ENCODE measurements at places on chromosomes 5 and 9.

DNA sequence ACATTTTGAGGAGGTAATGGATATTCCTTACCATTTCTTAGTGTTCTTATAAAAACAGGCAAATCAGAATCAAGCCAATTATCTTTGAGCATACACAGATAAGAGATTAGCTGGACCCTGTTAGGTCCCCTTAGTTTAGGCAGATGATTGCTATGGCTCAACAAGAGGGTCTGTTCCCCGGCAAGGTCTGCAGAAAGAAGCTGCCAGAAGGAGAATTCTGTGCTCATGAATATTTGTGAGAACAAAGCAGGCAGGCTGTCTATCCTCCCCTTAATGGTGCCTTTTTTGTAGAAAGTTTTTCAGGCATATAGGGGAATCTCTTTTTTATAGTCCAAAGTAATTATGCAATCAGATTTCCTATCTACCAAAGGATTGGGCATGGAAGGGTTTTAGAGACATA lies 27.5 kb downstream of the CAVIN4 start:
- DNase-seq, result no peak

DNA sequence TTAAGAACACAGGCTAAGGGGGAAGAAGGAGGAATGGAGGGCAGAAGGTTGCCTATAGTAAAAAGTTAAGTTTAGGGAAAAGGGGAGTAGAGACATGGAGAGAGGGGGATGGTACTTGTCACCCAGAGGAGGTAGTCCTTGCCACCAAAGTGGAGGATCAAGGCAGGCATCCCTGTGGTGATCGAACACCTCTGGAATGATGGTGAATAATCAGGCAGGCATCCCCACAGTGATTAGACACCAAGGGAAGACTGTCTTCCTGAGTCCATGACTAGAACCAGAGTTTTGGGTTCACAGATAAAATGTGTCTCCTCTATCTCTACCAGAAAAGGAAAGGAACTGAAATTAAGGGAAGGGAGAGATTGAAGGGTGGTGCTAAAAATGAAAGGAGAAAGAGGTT lies 19.2 kb upstream of the HMGCS1 start:
- no peak for DNase-seq

DNA sequence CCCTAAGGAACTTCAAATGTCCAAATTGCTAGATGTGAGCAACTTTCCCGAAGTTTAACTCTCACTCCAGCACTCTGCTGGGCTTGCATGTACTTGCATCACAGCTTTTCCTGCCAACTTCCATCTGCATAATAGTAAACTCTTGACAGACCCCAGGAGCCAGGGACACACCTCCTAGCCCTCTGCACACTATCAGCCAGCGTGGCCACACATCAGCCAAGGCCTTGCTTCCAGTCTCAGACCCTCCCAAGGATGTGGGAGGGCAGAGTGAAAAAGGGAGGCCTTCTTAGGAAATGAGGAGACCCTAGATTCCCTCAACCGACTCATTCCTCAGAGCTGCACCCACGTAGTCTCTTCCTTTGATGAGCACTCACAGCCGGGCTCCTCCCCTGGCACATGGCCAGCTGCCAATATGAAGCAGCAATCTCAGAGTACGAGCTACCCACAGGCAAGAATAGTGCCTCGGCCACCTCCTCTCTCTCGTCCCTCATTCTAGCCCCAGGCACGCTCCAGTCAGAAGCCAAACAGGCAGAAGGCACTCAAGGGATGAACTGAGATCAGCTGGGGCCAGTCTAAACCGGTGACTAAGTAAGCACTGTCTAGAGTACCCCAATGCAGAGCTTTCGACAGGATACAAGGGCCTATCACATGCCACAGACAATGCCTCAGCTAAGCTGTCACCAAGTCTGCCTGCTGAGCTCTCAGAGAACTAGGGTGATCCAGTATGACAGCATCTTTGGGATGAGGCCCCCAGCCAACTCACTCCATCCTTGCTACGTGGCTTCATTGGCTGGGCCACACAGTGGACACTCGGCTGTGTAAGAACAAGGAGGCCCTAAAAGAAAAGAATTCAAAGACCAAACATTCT lies 2.3 kb downstream of the P4HA2 start:
- DNase-seq, result peak; percentile 9

DNA sequence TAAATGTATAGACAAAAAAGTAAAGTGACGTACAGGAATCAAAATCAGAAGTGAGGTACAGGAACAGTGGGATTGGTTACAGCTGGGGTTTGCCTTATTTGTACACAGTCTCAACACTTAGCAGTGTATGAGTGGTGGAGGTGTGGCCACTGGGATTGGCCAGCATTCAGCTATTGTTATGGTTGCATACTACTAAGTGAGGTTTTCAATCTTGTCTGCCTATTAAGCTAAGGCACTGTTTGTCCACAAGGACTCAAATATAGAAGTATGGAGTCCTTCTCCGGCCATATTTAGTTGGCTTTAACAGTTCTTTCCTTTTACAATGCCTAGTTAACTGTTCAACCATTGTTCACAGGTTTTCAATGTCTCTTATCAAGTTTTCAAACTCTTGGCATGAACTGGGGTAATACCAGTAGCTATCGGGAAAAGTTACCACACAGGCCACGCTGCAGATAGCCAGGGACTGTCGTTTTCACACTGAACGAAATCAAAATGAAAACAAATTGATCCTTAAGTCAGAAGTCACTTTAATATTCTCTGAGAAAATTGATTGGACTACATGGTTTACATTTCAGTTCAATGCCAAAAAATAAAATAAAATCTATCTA lies 176.0 kb upstream of the FREM1 start:
- no peak for DNase-seq

DNA sequence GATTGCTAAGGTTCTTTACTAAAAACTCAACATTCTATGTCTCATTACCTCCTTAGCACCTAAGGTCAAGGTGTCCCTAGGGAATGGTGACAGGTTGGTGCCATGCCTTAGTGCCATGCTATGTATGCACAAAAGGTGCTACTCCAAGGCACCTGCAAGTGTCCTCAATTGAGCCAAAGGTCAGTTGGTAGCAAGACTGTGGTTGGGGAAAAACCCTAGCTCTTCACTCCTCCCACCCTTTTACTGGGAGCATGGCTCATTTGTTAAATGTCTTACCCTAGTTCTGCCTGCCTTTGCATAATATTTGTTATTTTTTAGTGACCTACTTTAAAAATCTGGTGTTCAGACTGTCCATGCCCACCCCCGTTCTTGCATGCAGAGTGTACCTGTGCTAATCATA lies 17.0 kb downstream of the ACO1 start:
- DNase-seq, result no peak

- no peak for DNase-seq
These were observed 5.7 kb downstream of the TMEM245 start for GRCh38 chr9:109113892-109114609.

- DNase-seq, result no peak
These were observed at the start of gene MARVELD2 for GRCh38 chr5:69414885-69415583. Gene MARVELD2, plus strand, starts transcription at chr5:69415116. Its CDS starts 4,270 bp downstream, at chr5:69419386.

- no peak for DNase-seq
These were observed 391.1 kb upstream of the GRAMD2B start for GRCh38 chr5:126031989-126032716.

GRCh38 chr9:130666393-130667119 lies 2.2 kb downstream of the PRDM12 start:
- DNase-seq, result no peak

DNA sequence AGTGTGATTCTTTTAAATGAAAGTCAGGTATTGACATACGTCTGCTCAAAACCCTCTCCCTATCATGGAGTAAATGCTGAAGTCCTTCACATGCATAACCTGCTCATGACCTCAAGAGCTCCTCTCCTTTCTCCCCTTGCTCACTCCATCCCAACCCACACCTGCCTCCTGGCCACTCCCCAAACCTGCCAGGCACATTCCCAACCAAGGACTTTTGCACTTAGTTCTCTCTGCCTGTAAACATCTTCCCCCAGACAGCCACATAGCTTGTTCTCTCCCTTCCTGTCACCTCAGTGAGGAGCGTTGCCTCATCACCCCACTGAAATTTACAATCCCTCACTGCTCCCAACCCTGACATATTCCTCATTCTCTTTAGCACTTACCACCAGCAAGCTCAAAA lies 8.7 kb downstream of the SETD9 start:
- no peak for DNase-seq

- no peak for DNase-seq
These were observed 3.7 kb downstream of the TLN1 start for GRCh38 chr9:35728041-35728971.

GRCh38 chr5:54611290-54611951 lies 93.9 kb downstream of the SNX18 start:
- DNase-seq, result no peak

- no peak for DNase-seq
These were observed 60.6 kb downstream of the RGS7BP start for GRCh38 chr5:64566310-64566916.

DNA sequence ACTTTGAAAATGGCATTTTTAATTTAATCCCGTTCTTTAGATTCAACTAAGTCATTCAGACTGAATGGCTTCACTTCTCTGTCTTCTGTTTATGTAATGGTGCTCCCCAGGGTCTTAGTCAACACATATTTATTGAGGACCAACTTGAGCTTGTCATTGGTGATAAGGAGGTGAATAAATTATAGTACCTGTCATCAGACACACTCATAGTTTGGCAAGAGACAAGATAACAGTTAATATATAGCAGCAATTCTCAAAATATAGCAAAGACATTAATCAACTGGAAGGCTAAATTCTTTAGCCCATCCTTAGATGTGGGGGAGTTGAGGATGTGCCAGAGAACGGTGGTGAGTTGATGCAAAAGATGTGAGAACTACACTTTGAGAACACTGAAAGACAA lies 78.4 kb downstream of the MACIR start:
- no peak for DNase-seq

DNA sequence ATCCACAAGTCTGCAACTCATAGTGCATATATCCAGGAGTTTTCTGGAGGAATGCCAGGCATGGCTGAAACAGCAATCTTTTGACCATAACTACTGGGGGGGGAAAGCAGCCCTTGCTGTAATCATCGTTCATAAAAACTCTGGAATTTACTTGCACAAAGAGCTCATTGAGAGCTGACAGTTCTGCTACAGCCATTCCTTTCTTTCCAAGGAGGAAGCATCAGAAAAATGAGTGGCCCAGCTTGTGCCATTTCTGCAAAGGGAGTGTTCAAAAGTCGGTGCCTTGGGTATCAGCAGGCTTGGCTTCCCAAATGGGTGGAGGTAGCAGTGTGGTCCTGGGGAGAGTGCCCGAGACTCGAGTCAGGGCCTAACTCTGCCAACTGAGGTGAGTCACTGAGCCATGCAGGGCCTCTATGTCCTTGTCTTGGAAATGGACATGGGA lies 101.5 kb downstream of the GCNT1 start:
- DNase-seq, result no peak
